Naive thymus-derived CD8-positive, alpha-beta T cell (primary cell): ENCODE measurements at places on chromosomes 2 and 18. TPM values are rescaled to one million over a fixed set of nuclear protein-coding genes. Genes with fewer than 3 reads are reported as not detected.

The MYOM1 gene
- total RNA-seq, result 5.6 TPM

The DYNAP gene
- not detected for total RNA-seq

The MPV17 gene
- 109 TPM for total RNA-seq

The POTEC gene
- total RNA-seq, result not detected

The CROCC2 gene
- total RNA-seq, result not detected

The LRATD1 gene
- total RNA-seq, result not detected

The AFF3 gene
- 11.9 TPM for total RNA-seq

The CHRNG gene
- not detected for total RNA-seq

The ASNSD1 gene
- 49.8 TPM for total RNA-seq

The AKAIN1 gene
- total RNA-seq, result not detected

The ING5 gene
- total RNA-seq, result 80.8 TPM

The CHRND gene
- not detected for total RNA-seq

The GLI2 gene
- not detected for total RNA-seq

The IL36B gene
- not detected for total RNA-seq

The COPS8 gene
- 29.1 TPM for total RNA-seq

The SMYD1 gene
- total RNA-seq, result not detected

The MC2R gene
- total RNA-seq, result not detected

The MATN3 gene
- not detected for total RNA-seq

The CDKL4 gene
- not detected for total RNA-seq

The GALNT5 gene
- not detected for total RNA-seq

The C2orf66 gene
- not detected for total RNA-seq

The KCNS3 gene
- total RNA-seq, result not detected

The ZNF142 gene
- 48.6 TPM for total RNA-seq

The SGPP2 gene
- total RNA-seq, result 0.31 TPM

The CWC22 gene
- total RNA-seq, result 31.4 TPM

The CRACDL gene
- total RNA-seq, result 0.88 TPM

The DYSF gene
- 3.4 TPM for total RNA-seq

The DLX1 gene
- total RNA-seq, result not detected

The ZNF396 gene
- total RNA-seq, result 7.3 TPM

The INPP5D gene
- 124 TPM for total RNA-seq

The CDH19 gene
- total RNA-seq, result not detected

The COL4A4 gene
- total RNA-seq, result 0.10 TPM

The PREB gene
- total RNA-seq, result 35.9 TPM

The ALK gene
- total RNA-seq, result not detected

The MPHOSPH10 gene
- 58.6 TPM for total RNA-seq

The LAMA1 gene
- total RNA-seq, result not detected

The STARD6 gene
- not detected for total RNA-seq

The NCL gene
- total RNA-seq, result 446 TPM

The PAIP2B gene
- 12.1 TPM for total RNA-seq
